AG08395 (cell line): ENCODE measurements at places on chromosomes 5 and 9.

DNA sequence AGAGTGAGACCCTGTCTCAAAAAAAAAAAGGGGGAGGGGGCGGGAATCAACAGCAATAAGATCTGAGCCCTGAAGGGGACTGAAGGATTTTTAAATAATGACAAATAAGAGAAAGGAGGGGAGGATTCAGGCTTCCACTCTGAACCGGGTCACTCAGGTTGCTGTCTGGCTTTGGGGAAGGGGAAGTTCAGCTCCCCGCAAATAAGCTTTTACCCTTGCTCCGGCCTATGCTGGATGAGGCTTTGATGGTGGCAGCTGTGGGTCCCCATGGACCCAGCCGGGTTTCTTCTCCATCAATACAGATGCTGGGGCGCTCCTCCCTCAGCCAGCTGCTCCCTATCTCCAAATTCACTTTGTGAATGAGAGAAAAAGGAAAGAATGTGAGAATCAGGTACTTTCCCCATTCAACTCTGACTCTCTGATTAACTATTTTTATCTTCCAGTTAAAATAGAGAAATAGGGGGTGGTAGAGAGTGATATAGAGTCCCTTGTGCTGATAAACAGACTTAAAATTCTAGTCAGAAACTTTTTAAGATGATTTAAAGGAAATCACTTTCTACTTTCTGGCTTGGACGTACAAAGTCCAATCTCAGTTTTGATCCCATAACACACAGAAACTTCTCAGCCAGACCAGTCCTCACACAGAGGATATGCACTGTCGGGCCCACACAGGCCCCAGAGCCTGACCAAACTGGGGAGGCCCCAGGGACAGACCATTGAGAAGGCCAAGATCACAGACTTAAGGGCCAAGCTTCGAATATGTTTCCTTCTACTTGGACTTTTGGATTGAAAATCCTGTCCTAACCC, 39.6 kb downstream of the C5orf15 start:
- DNase-seq = no peak

GRCh38 chr5:136080483-136081216, 51.9 kb downstream of the TGFBI start:
- peak; percentile 77 for DNase-seq

DNA sequence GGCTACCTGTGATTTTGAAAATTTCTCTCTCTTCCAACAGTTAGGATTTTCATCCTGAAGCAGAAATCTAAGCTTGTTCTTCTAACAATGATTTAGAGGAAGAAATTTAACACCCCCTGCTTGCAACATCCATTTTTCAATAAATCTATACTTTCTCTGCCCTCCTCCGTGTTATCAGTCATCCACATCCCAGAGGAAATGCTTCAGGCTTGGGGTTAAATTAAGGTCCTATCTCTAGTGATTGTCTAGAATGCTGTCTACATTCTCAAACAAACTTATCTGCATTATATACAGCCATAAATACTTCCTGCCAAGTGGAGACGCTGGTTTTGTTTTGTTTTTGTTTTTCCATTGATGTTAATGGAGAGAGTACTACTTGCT, 371.0 kb downstream of the CSNK1G3 start:
- no peak for DNase-seq

- no peak for DNase-seq
Measured at GRCh38 chr5:94640176-94640575, 21.7 kb downstream of the SLF1 start.

DNA sequence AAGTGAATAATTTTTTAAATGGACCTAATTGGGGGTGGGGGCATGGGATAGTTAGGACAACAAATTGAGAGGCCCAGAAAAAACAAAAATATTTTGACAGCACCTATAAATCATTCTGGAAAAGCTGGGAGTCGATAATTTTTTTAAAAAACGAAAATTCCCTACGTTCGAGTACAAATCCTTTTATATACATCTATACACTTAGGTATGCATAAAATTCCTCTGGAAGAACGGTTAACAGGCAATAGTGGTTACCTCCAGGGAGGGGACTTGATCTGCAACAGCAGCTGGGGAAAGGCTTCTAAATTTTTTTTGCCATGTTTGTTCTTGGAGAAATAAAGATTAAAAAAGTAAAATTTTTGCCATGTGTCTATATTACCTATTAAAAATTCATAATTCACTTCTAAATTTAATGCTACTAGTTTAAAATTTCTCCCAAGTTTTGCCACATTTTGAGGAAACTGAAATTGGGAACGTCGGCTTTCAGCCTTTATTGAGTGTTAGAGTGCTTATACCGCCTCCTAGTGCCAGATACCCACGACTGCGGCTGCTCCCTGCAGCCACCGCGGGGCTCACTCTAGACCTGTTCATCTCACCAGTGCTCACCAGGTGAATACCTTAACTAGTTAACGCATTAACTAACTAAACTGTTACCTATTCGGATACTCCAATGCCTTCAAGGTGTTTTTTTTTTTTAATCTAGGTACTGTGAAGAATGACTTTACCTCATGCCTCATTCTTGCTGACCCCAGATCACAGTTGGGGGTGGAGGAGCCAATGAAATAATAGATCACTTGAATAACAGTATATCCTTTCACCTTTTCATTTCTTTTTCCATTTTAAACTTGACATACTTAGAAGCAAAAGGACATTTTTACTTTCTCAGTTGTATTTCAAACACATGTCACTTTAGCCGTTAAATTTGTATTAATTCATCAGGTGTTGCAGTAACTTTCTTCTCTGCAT, 1.8 kb upstream of the BHMT start:
- DNase-seq = no peak

- no peak for DNase-seq
Measured at GRCh38 chr5:20469792-20470191, 481.8 kb upstream of the CDH18 start.
